ENCODE measurements at places on chromosomes 12 and 14.

DNA sequence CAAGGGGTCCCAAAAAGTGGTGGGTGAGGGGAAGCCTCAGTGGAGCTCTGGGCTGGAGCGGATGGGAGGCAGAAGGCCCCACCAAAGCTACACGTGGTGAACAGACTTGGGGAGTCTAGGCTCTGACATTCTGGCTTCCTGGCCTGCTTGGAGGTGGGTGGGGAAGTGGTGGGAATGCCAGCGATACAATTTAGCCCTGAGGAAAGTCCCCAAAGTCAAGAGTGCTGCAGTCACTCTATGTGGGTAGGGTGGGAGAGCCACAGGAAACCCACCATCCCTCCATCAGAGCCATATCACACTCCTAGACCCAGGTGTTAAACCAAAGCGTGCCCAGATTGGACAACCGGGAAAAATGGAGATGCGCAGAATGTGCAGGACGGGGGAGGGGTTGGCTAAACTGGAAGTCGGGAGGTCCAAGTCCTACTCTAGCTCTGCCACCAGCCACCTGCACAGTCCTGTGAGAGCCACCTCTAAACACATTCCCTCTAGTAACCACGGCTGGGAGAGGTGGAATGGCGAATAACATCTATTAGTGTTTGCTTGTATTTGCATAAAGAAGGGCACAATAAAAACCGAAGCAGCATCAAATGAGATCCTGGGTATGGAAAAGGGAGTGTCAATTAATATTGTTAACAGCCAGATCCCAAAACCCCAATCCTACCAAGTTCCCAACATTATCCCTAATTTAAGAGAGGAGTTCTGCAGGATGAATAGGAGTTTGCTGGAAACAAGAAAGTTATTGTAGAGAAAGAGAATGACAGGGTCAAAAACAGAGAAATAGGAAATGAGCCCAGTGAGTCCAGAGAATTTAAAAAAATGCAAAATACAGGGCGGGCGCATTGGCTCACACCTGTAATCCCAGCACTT lies 14.0 kb upstream of the CD9 start:
- no peak for DNase-seq

DNA sequence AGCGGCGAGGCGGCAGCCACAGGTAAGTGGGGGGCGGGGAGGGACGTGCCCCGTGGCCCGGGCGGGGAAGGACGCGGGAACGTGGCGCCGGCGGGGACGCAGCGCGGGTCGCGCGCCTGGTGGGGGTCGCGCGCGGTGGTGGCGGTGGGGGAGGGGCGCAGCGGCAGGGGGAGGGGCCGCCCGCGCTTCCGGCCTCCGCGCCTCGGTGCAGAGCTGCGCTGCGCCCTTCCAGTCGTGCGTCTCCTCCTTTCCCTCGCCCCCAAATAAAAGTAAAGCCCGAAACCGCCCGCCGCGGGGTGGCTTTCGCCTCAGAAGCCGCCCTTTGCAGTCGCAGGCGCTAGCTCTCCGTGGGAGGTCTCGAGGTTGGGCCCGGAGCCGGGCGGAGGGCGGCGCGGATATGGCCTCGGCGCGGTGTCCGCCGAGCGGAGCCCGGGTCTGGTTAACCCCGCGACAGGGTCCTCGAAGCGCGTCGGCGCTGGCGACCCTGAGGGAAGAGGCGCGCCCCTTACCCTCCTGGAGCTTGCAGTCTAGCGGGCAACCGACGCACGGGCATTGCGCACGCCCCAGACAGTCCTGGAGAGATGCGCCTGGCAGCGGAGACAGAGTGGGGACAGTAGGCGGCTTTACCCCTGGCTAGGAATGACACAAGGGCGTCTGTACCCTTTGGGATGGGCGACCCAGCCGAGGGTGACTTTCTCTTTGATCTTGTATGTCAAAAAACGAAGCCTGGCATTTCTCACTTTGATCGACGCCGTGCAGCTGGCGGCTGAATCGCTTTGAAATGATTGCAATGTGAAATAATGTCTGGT lies 589 bp downstream of the ATF1 start:
- no peak for DNase-seq

DNA sequence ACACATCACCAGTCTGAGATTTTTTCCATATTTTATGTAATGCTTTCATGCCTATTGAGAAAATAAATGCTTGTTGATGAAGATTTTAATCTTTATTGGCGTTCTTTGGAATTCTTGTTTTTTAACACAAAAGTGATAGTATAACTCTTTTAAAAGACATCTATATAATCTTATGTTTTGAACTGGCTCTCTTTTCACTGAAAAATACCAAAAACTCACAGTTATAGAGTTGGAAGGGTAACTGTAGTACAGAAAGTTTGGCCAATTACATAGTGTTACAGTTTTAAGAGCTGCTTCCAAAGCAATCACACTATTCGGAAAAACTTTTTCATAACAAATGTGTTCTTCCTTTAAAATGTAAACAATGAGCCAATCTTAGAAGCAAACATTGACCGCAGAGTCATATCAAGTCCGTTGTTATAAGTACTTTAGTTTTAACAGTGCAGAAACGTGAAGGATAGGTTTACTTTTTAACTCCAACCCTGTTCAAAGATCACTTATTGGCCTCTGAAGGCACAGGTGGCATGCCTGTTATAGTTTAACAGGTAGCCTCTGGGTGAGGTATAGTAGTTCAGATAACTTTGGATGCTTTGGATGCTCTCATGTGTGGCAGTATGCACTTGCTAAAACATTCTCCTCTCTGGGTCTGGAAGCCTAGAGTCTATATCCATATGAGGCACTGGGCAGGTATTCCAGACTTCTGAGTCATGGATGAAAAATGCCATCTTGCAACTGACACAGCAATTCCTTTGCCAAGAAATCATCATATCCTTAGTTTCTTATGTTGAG lies 12.1 kb upstream of the NTN4 start:
- no peak for DNase-seq

- DNase-seq, result no peak
These were observed 8.1 kb upstream of the NAA30 start for GRCh38 chr14:57382283-57382682.

- DNase-seq, result no peak
These were observed 199.8 kb downstream of the TMX1 start for GRCh38 chr14:51439896-51440295.

- no peak for DNase-seq
These were observed 7.6 kb upstream of the LRTM2 start for GRCh38 chr12:1812650-1813302.

DNA sequence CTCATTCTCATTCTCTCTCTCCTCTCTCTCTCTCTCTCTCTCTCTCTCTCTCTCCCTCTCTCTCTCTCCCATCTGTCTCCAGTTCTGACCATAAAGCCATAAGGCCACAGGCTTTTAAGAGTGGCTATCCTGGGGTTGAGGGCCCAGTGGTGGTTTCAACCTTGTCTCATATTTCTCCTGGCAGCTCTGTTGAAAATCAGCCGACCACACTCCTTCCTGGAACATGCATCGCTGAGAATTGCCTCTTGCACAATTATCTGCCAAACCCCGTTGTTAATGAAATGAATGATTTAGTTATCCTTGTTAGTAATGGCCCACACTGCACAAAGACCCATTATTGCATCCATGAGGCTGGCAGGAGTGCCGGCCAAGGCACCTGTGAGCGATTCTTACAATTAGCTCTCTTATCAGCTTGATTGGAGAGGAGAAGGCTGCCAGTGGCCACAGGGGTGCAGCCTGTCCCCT lies 30.4 kb upstream of the KCNA5 start:
- no peak for DNase-seq

- DNase-seq, result peak; percentile 81
These were observed 24.1 kb downstream of the CKAP4 start for GRCh38 chr12:106223485-106224354.

- no peak for DNase-seq
These were observed 29.2 kb downstream of the GLRX5 start for GRCh38 chr14:95564060-95564459.

DNA sequence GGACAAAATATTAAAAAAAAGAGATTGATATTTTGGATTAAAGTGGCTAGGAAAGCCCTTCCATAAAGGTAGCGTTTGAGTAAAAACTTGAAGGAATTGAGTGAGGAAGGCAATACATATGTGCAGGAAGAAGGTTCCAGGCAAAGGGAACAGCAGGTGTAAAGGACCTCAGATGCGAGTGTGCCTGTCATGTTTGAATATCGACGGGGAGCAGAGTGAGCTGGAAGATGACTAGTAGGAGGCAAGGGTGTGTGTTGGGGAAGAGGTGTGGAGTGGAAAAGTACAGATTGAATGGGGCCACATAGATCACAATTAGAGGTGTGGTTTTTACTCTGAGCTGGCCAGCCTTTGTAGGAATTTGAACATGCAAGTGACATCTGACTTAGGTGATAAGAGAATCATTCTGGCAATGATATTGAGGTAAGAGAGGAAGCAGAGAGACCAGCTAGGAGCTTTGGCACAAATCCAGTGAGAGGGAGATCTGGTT lies 15.0 kb upstream of the FBXO33 start:
- DNase-seq, result no peak

- DNase-seq, result peak; percentile 64
These were observed at the start of gene ZDHHC22 for GRCh38 chr14:77141214-77142004. Gene ZDHHC22 (minus strand): TSS chr14:77141791. CDS start chr14:77139738, 2,053 bp downstream.

DNA sequence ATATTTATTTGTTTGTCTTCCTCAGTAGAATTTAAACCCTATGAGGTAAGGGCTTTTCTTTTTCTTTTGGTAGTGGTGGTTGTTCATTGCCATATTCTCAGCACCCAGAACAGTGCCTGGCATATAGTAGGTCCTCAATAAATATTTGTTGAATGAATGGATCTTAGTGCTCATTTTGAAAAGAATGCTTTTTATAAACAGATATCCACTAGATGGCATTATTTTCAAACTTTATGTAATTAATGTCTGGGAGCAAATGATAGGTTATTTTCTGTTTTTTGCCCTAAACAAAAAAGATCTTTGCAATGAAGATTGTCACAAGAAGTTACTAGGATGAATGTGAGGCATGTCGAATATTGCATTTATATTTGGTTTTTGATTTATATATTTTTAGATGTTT lies 64.1 kb downstream of the RAD51B start:
- DNase-seq, result no peak
